Lower leg skin (tissue), 4 donors: ENCODE measurements at places on chromosomes 5 and 9. TPM values are rescaled to one million over a fixed set of nuclear protein-coding genes. Genes with fewer than 3 reads are reported as not detected.

Gene TAS2R1
- total RNA-seq, result not detected

Gene PCDHB9
- total RNA-seq, result 1.5 TPM

DNA sequence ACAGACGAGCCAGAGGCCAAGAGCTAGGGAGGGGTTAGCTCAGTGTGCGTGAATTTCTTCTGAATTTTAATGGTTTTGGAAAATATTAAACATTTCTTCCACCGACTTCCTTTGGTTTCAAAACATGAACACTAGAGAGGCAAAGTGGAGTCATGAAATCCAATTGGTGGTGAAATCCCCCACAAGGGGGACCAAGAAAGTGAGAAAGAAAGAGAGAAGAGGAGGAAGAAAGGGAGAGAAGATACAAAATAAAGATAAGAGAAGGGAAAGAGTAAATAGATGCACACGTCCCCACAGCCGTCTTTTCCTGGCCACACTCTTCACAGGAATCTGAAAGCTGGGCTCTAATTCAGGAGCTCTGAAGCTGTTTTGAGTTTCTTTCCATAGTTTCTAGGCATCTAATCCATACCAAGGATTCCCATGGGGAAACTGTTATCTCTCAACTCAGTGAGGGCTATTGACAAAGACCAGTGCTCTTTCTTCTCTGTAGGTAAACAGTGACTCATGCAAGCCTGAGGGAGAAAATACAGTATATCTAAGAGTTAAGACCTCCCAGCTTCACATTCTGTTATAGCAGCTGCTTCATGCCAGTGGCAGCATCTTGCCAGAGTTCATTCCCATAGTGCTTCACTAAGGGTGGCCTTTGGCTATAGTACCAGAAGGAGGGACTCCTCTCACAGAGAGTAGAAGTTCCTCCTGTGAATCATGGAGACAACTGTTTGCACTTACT, 115.8 kb upstream of the LIFR start:
- DNase-seq, result no peak

GRCh38 chr9:12874395-12874794, 99.6 kb downstream of the LURAP1L start:
- no peak for DNase-seq

Gene INSL4
- total RNA-seq, result not detected

DNA sequence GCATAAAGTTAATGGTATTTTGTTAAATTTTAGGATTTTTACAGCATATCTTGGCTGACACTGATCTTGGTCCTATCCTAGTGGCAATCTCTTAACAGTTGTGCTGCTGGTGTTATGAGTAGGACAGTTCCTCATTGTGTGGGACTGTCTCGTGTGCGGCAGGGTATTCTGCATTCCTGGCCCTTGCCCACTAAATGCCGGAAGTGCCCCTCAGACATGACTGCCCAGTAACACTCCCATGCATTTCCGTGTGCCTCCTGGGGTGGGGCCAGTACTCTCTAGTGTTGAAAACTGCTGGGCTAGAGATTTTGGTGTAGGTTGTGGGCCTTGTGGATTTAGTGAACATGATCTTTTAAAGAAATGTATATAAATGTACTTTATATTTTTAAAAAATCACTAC, 227.1 kb upstream of the DMRT1 start:
- DNase-seq, result no peak

Gene PCDHA9
- total RNA-seq, result not detected

DNA sequence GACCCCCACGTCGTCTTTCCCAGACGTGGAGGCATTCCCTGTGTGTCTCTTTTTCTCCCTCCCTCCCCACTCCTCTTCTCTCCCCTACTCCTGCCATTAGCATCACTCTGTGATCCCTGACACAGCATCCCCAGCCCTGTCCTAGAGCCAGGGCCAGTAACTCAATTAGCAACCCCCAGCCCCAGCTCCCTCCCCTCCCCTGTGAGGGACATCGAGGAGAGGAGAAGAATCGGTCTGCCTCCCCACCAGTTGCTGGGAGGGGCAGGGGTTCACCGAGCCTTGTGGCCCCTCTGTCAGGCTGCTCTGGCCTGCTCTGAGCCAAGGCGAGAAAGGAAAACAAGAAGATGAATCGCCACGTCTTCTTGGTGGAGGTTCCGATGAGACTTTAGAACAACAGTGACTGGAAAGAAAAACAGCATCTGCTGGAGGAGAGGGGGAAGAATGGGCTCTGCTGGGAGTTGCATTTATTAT, 123.1 kb downstream of the PAPPA start:
- no peak for DNase-seq

Gene PLPPR1
- total RNA-seq, result 2.2 TPM
